GM20000 (cell line): ENCODE measurements at places on chromosomes 7 and 10.
A peak's percentile ranks its signal among the peaks of the same experiment; 100 is the strongest.

GRCh38 chr7:2608921-2609411 lies 22.8 kb upstream of the TTYH3 start:
- peak; percentile 86 for DNase-seq

DNA sequence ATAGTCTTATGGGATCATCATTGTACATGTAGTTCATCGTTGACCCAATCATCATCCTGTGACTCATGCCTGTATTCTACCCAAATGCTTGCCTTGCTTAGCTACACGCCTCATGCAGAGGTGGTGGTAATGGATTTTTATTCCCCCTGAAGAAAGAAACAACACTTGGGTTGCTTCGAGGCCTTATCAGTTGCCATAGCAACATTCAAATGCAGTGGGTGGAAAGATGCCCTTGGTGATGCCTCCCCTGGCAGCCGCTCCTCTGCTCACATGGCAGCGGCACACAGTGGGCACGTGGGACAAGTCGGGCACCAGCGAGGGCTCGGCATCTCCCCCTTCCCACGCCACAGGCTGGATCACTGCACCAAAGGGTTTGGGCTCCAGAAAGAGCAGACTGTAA lies 54.0 kb upstream of the NMT2 start:
- no peak for DNase-seq

DNA sequence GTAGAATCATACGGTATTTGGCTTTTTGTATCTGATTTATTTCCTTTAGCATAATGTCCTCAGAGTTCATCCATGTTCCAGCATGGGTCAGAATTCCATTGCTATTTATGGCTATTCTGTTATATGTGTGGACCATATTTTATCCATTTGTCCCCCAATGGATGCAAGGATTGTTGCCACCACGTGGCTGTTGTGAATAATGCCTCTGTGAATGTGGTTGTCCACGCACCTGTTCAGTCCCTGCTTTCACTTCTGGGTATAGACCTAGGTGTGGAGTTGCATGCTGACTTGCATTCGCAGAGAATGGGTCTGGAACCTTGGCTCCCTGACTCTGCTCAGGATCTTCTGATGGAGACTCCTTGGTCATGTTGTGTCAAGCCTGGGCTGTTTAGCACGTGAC lies 199.9 kb downstream of the CAMK1D start:
- no peak for DNase-seq

DNA sequence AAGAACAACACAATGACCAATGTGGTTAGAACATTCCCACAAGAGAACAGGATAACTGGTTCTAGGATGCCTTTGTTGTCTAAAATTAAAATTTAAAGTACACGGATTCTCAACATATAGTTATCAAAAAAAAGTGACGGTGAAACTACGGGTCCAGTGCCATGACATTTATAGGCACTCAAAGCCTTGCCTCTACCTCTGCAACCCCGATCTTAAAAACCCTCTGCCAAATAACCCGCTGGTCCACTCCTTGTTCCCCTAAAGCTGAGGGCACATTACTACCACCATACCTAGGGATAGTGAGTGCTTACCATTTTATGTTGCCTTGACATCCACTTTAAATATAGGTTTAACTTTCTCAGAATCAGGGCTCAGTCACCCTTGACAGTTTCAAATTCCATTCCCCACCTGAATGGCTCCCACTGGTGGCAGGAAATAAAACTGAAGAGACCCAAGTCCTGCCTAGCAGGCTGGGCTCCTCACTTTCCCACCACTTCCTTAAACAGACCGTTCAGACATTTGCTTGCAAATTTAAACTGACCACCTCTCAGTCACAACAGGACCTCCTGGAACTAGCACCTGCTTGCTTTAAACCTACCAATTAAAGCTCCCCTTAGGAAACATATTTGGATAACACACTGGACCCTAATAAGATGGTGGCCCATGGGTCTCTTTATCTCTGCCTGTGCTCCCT lies 169.9 kb upstream of the ASAH2 start:
- peak; percentile 61 for DNase-seq

DNA sequence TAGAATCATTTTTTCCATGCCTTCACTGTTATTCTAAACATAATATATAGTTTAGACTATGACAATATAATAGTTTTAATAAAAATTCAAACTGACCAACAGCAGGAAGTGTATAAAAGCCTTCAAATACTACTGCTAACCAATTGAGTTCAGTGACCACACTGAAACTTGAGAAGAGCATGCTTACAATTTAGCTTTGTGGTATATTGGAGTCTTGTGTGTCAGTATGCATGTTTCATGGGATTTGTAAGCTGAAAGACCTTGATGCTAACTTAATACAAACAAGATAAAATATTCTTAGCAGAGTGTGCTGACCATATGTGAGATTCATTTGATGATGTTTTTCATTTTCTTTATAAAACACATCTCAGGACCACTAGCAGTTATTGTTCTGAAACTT lies 395.5 kb downstream of the SUGCT start:
- DNase-seq: no peak

DNA sequence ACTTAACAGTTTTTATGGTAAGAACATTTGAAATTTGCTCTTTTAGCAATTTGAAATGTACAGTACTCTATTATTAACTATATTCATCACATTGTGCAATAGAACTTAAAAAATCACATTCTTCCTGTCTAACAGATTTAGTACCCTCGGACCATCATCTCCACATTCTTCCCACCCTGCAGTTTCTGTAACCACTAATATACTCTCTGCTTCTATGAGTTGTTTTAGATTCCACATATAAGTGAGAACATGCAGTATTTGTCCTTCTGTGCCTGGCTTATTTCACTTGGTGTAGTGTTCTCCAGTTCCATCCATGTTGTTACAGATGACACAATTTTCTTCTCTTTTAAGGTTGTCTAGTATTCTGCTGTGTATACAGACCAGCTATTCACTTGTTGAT lies 88.9 kb upstream of the SEC61G start:
- no peak for DNase-seq

DNA sequence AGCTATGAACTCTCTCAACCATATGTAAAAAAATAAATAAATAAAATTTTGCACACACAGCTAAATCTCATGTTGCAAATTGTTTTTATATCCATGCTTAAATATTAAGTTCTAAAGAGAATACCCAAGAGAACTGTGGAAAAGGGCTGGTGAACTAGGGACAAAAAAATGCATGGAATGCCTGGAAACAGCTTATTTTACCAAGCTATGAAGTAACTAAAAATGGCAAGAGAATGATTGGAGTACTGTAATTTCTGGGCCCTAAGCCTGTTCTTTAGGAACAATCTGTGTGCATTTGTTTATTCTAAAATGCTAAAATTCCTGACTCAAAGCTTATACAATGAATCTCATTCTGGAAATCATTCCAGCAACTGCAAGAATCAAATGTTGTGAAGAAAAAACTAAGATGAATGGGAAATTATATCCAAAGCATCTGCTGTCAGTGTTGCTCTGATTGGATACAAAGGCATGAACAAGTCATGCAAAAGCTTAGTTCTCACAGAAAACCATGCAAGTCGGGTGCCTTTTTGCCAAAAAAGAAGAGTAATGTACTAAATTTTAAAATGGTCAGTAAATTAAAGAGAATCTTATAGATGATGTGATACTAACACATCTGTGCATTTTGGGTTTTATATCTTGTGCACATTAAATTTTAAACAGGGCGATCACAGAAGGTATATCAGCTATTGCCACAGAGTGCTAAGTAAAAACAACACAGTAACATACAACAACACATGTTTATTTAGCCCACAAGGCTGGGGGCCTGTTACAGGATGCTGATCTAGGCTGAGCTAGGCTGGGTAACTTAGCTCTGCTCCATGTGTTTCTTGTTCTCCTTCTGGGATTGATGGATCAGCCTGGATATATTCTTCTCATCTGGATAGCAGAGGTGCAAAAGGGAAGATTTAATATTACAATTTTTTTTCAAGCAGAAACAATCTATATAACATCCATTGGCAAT lies 453.5 kb upstream of the SEMA3A start:
- no peak for DNase-seq

- no peak for DNase-seq
Measured at GRCh38 chr7:105621617-105622016, 40.3 kb upstream of the EFCAB10 start.

GRCh38 chr7:15280078-15280733 lies 281.6 kb downstream of the AGMO start:
- DNase-seq: no peak

DNA sequence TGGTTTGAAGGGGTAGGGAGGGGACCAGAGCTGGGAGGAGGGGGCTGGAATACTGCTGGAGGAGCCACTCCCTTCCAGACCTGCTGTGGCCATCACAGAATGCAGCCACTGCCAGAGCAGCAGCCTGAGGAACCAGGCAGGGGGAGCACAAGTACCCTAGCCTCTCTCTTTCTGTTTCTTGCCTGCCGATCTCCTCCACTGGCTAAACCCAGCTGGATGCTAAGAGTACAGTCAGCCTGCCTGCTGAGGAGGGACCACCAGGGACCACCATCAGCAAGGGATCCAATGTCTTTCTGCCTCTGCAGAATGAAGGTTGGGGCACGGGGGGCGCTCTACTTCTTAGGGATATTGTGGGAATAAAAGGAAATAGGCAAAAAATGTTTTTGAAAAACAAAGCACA lies 4.7 kb downstream of the BLVRA start:
- no peak for DNase-seq

- no peak for DNase-seq
Measured at GRCh38 chr10:6353526-6353925, 150.8 kb downstream of the PFKFB3 start.

- DNase-seq: no peak
Measured at GRCh38 chr10:14751014-14751896, 23.4 kb downstream of the FAM107B start.
